ENCODE measurements at places on chromosomes 3 and 15.

- DNase-seq, result no peak
Observed at GRCh38 chr15:97502038-97502437, 458.5 kb upstream of the ARRDC4 start.

DNA sequence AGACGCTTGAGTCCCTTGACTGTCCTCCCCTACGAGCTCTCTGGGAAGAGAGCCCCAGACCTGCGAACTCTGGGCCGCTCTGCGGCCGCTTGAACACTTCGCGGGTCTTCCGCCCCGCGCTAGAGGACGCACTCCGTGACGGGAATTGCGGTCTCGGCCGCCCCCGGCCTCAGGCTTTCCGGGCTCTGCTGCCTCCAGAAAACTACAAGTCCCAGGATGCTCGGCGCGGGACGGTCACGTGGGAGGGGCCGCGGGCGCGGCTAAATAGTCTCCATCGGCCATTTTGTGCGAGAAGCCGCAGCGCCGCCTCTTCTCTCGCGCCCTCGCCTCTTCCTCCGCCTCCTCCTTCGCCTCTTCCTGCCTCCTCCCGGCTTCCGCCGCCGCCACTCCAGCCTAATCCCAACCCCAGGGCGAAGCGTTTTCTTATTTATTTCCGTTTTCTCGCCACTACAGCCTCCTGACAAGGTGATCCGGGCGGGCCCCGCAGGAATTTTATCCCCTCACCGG lies at the start of gene EIF1B:
Gene EIF1B (plus strand): TSS at position 290 of the 507 bp plus-strand sequence. CDS start 235 bp downstream, outside the sequence.
- peak; percentile 97 for DNase-seq

- no peak for DNase-seq
Observed at GRCh38 chr15:34598799-34599585, 15.5 kb upstream of the GOLGA8B start.

DNA sequence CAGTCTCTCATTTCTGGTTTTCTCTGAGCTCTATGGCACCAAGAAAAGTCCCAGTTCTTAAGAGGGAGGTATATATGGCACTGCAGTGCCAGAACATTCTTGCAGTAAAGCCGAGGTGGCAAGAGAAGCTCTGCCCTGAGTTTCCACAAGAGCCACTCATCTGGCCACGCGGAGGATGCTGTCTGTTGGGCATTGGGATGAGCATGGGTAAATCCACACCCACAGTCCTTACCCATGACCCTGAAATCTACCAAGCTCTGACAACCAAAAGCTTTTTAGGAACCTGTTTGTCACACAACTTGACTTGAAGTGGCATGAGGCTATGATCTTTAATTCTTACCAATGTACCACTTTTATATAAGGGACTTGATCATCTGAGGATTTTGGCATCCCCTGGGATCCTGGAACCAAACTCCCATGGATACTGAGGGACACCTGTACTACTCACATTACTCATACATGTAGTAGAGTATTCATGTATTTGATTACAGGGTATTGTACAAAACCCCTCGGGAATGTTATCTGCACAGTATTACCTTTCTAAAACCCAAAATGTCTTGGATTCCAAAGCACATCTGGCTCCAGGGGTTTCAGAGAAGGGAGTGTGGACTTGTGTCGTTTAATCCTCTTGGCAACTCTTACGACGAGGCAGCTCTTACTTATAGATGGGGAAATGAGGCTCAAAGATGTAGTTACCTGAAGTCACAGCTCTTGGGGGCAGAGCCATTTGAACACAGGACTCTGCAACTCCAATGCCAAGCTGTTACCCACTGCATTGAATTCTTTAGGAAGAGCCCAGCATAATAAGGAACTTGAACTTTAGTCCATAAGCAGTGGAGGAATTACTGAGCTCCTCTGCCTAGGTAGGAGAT lies 8.8 kb downstream of the RPL32 start:
- DNase-seq, result no peak

- no peak for DNase-seq
Observed at GRCh38 chr3:80213086-80213485, 445.3 kb upstream of the ROBO1 start.

DNA sequence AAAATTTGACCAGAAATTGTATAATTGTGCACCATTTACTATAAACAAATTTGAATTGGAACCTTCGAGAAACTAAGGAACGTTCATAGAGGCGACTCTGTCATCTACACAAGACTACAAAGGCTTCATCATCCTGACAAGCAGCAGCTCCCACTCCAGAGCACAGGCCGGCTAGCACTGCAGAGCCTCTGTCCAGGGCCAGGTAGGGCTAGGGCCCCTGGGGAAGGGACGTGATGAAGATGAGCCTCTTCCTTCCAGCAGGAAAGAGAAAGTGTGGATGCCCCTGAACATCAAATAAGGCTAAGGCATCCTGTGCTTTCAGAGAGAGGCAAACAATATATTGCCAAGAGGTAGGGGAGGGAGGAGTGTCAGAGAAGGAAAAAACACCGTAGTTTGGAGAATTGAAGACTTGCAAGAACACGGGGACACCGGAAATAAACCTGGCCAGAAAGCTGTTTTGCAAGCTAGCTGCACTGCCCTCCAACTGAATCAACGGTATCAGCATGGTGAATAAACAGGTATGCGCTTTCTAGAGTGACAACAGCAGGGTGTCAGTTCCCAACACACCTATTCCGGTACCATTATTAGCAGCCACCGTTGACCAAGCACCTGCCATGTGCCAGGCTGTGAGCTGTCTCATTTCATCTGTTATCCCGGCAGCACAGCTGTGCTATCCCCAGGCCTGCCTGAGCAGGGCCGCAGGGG lies 12.4 kb downstream of the XXYLT1 start:
- DNase-seq, result no peak

GRCh38 chr3:159532577-159532976 lies 456.1 kb upstream of the IL12A start:
- no peak for DNase-seq

GRCh38 chr3:46213201-46213600 lies 5.1 kb upstream of the CCR1 start:
- peak; percentile 94 for DNase-seq
